ENCODE measurements at places on chromosomes 12 and 14.
A peak's percentile ranks its signal among the peaks of the same experiment; 100 is the strongest.

GRCh38 chr14:45136399-45136798 is 669 bp downstream of the FANCM start:
- DNase-seq = no peak

GRCh38 chr14:90788031-90788430 is 28.2 kb downstream of the TTC7B start:
- no peak for DNase-seq

- no peak for DNase-seq
These were observed 186.9 kb upstream of the PLEKHA5 start for GRCh38 chr12:18942669-18943068.

GRCh38 chr14:58272588-58273372 is 25.6 kb upstream of the ARID4A start:
- DNase-seq = no peak

DNA sequence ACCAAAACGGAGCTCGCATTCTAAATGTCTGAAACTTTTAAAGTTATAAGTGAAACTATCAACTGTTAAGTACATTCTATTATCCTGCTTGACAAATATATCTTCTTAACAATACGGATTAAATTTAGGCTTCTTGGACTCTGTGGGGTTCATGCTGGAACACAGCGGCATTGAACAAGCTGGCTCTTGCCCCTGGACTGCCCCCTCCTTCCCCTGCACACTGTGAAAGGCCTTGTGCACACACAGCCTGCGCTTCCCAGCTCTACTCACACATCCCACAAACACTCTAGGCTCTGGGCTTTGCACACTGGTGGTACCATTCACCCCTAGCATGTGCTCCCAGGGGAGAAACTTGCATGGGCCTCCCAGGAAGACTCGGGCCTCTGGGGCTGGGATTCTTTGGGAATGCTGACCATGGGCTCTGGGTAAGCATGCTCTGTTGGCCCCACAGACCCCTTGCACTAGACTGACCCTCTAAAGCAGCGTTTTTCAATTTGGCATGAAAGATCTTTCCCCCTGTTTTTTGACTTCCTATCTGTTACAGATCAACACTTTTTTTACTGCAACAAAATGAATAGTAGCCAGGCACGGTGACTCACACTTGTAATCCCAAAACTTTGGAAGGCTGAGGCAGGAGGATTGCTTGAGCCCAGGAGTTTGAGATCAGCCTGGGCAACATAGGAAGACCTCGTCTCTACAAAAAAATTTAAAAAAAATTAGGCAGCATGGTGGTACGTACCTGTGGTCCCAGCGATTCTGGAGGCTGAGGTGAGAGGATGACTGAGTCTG is 96.2 kb upstream of the CPM start:
- DNase-seq = no peak

GRCh38 chr12:106136263-106136662 is 2.5 kb downstream of the NUAK1 start:
- peak; percentile 53 for DNase-seq

DNA sequence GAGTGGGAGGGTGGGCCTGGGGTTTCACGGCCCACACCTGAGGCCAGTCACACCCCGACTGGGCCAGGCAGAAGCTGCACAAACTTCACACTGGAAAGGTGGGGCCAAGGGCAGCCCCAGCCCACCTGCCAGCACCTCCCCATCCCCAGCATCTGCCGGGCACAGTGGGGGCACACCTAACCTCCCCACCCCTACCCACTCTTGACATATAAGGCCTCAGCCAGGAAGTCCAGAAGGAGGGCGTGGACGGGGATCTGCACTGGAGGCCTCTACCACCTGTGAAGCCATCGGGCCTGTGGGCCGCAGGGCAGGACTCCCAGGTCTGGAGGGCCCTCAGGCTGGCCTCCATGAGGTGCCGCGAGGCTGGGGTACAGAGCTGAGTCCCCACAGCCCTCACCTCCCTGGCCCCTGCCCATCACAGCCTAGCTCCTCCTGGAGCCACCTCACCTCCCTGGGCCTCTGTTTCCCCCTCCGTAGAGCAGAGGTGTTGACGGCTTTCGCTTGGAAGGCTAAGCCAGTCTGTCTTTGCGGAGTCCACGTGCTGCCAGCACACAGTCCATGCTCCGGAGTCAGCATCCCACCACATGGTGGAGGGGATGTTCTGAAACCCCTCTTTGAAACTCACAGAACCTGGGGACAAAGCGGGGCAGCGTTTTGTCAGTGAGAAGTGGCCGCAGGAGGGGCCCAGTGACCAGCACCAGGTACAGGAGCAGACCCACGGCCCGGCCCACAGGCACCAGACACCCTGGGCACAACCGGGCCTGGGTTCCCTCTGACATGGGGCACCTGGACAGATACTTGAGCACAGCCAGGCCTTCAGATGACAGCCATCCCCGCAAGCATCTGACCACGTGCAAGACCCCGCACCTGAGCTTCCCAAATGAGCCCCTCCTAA is 38.2 kb upstream of the INF2 start:
- no peak for DNase-seq

- no peak for DNase-seq
These were observed 40.8 kb downstream of the DBX2 start for GRCh38 chr12:45010059-45010458.

- peak; percentile 65 for DNase-seq
These were observed at the start of gene OAS2 for GRCh38 chr12:112978163-112979040. Gene OAS2 (plus strand): TSS chr12:112978519. CDS start chr12:112978609, 90 bp downstream.

- no peak for DNase-seq
These were observed 193.5 kb downstream of the SLC2A13 start for GRCh38 chr12:39912211-39912980.

GRCh38 chr14:60276347-60276746 is 27.3 kb downstream of the PPM1A start:
- no peak for DNase-seq

DNA sequence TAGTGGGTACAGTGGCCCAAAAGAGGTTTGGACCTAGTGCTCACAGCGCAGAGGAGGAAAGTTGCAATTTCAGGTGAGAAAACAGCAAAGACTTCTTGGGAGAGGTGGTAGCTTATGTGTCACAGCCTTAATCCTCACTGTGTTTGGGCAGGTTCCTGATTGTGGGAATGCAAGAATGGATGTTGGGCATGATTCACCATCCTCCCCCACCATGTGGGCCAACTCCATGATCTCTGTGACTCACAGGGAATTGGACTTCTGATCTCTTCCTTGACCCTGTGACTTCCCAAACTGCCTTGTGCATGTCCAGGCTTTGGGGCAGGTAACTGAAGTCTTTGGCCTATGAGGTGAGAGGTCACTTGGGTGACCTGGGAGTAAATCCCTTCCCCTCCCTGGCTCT is 1.8 kb upstream of the CHST11 start:
- no peak for DNase-seq

GRCh38 chr14:52342849-52343596 is 28.9 kb downstream of the PTGER2 start:
- no peak for DNase-seq

DNA sequence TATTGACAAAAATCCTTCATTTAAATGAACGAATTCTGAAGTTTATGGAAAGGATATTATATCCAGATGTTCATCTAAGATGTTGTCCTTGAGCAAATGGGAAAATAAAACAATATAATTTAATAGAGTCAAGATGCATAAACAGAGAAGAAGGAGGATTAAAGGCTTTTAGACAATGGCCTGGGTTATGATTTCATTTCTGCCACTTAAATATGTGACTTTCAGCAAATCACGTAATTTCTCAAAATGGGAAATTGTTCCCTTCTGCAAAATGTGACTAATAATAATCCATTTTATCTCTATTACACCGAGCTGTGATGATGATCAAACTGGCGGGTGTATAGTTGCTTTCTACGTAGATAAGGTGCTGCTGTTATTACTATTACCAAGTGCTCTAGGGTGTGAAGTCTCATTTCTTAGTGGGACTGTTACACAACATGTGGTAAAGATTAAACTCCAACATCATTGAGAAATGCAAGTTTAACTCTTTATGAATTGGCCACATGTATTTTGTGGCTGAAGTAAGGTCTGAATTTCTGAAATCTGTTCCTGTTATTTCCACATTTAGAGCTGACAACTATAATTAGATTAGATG is 157.0 kb downstream of the MYRFL start:
- DNase-seq = no peak

- DNase-seq = no peak
These were observed 29.5 kb upstream of the RPLP0 start for GRCh38 chr12:120230326-120230973.

DNA sequence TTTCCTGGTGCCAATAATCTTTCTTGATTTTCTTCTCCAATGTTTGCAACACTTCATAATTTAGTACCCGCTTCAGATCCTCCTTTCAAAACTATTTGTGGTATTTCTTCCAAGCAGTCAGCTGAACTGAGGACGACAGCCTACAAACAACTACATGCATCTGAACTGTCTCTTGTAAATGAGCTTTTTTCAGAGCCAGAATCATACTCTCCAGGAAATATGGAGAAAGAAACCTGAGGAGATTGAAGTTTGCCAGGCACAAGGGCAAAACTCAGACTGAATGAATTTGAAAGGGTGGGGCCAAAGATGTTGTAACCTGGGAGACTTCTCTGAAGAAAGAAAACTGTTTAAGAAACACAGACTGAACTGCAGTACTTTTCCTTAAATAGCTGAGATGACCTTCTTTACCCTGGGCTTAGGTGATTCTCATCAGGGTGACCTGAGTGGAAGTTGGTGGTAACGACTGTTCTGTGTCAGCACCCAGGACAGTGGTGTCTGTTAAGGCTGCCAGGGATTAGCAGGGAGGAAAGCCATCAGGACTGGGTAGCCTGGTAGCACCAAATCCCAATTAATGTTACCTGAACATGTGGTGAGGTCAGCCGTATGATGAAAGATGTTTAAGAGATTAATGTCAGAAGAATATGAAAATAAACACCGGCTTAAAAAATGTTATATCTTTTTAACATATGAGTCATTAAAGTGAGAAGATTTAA is 95.0 kb downstream of the TGFB3 start:
- DNase-seq = no peak

- peak; percentile 8 for DNase-seq
These were observed 762 bp downstream of the PPP2R5E start for GRCh38 chr14:63542231-63542999.

GRCh38 chr14:26394150-26394810 is 203.6 kb downstream of the NOVA1 start:
- no peak for DNase-seq

DNA sequence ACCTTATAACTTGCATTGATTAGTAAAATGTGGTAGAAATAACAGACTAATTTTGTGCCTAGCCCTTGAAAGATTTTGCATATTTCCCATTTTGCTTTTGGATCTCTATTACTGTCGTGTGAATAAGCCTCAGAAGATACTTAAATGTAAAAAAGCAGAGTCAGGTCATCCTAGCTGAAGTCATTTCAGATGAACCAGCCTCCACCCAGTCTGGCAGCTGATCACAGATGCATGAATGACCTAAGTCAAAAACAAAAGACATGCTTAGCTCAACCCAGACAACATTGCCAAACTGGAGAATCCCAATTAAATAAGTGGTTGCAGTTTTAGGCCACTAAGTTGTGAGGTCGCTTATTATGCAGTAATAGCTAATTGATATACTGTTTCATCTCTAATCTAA is 349.9 kb downstream of the C12orf50 start:
- no peak for DNase-seq

GRCh38 chr14:36105401-36105800 is 71.1 kb downstream of the PTCSC3 start:
- no peak for DNase-seq

All from effector CD4-positive, alpha-beta T cell (primary cell).